CD4-positive, alpha-beta T cell treated with Interleukin-4 for 4 hours (primary cell): ENCODE measurements at places on chromosomes 2 and 18.
A peak's percentile ranks its signal among the peaks of the same experiment; 100 is the strongest.

- DNase-seq, result no peak
Observed at GRCh38 chr2:207546822-207547221, 17.1 kb downstream of the CREB1 start.

- DNase-seq, result no peak
Observed at GRCh38 chr18:37551249-37551648, 14.3 kb downstream of the CELF4 start.

DNA sequence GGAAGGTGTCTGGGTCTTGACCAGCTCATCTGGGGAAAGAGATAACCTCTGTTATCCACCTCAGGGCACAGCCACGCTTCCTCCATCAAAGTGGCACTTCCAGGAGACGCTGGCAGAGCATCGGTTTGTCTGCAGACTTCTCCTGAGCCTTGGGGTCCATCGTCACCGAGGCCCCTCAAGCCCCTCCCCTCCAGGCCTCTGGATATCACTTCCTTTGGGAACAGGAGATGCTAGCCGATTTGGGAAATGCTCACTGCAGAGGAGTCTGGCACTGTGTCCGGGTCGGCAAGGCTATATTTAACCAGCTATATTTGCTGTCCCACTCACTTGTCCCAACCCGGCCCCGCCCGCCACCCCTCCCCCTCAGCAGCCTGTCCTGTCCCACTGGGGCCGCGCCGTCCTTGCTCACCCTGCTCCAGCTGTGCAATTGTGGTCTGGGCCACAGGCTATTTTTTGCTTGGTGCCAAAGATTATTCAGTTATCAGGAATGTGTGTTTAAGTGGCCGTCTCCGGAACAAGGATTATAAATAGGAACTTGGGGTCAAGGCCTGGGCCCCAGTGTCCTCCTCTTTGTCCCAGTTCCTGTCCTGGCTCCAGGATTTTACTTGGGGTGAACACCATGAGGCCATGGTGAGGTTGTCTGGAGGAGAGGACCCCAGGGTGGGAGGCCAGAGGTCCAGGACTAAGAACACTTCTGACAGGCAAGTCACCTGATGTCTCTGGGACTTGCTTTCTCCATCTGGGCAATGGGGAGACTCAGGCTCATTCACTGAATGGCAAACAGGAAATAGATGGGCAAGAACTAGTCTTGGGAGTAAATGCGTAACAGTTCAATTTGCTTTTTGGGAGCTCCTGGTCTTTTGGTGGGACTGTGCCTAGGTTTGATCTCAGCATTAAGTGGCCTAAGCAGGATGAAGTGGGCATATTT is 263.6 kb downstream of the DYSF start:
- DNase-seq, result no peak

- no peak for DNase-seq
Observed at GRCh38 chr2:3654531-3655225, 3.3 kb upstream of the ALLC start.

DNA sequence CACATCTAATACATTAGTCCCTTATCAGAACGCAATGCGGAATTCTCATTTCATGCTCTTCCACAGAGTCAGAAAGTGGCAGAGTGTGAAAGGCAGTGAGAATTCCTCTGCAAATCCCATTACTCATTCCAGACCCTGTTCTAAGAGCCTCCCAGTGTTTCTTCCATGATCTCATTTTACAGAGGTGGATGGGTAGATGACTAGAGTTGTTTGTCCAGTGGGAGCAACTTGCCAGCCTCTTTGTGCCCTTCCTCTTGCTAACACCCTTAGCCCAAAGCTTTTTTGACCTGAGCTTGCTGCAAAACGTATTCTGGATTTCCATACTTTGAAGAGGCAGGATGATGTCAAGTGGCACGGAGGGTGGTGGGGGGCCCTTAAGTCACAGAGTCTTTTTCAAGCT is 467.7 kb upstream of the RGPD4 start:
- DNase-seq, result no peak

DNA sequence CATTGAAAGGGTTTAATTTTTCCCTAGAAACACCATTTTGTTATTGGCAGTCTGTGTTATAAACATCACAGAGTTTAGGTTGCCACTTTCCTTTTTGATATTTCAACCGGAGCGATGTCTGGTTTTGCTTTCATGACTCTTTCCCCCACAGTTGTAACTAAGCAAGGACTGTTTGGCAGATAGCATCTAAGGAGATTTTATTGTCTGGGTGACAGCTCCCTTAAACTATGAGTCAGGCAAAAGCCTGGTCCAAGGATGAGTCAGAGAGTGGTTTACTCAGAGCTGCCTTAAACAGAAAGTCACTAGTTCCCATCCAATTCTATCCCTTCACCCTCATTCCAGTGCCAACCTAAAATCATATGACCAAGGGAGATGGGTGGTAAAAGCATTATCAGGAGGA is 341.6 kb upstream of the VWC2L start:
- no peak for DNase-seq

GRCh38 chr2:38960609-38961320 is 71.1 kb downstream of the ARHGEF33 start:
- no peak for DNase-seq

DNA sequence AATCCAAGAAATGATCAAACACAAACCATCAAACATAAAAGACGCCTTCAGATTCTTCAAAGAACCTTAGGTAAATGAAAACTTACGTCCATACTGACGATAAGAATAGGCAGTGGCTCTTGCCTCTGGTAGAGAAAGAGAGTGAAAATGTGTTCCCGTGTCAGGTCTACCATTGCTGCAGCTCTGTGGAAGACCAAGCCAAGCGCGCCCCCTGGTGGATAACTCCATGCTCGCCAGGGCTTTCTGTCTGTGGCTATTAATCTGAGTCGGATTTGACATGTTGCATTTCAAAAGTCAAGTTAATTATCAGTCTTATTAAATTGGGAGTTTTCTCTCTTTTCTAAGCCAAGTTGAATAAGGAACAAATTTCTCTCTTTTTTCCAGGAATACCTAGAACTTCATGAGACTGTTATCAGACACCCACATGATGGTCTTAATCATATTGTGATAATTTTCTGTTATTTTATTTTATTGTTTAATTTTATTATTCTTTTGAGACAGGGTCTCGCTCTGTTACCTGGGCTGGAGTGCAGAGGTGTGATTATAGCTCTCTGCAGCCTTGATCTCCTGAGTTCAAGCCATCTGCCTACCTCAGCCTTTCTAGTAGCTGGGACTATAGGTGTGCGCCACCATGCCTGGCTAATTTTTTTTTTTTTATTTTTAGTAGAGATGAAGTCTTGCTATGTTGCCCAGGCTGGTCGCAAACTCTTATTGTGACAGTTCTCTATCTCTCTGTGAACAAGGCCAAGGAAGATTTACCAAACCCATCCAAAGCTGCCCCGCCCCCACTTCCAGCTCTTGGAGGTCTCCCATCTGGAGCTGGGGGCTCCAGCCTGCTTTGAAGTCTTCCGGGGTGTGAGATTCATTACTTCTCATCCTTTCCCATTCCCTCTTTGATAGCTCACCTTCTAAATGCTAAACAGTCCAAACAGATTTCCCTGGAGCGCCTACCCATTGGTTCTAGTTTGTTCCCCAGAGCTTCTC is 15.8 kb upstream of the ZAP70 start:
- DNase-seq, result peak; percentile 89

GRCh38 chr2:86661333-86661732 is 37.7 kb upstream of the RNF103 start:
- no peak for DNase-seq

- DNase-seq, result peak; percentile 35
Observed at GRCh38 chr2:68357605-68358337, 7.3 kb upstream of the PLEK start.

DNA sequence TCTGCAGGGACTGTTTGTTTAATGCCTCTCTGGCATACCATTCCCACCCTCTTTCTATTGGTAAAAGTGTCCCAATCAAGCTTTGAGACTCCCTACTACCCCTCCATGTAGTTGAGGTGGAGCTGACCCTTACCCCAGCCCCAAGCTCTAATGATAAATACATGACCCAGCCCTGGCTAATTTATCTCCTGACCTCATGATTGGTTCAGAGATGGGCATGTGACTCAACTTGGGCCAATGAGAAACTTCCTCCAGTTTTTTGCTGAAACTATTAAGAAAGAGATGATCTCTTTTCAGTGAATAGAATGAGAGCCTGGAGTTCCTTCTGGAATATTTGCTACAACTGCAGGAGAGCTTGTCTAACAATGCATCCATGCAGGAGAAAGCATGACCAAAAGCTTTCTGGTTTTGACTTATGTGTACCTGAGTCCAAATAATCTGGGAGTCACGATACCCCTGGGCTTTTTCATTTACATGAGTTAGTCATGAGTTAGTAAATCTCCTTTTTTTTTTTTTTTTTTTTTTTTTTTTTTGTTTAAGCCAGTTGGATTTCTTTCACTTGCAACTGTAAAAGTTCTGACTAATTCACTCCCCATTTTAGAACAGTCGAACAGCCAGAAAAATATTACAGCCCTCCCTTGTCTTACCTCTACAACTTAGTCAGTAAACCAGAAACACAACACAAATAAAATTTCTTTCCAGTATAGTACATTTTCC is 66.5 kb upstream of the TLK1 start:
- DNase-seq, result no peak

DNA sequence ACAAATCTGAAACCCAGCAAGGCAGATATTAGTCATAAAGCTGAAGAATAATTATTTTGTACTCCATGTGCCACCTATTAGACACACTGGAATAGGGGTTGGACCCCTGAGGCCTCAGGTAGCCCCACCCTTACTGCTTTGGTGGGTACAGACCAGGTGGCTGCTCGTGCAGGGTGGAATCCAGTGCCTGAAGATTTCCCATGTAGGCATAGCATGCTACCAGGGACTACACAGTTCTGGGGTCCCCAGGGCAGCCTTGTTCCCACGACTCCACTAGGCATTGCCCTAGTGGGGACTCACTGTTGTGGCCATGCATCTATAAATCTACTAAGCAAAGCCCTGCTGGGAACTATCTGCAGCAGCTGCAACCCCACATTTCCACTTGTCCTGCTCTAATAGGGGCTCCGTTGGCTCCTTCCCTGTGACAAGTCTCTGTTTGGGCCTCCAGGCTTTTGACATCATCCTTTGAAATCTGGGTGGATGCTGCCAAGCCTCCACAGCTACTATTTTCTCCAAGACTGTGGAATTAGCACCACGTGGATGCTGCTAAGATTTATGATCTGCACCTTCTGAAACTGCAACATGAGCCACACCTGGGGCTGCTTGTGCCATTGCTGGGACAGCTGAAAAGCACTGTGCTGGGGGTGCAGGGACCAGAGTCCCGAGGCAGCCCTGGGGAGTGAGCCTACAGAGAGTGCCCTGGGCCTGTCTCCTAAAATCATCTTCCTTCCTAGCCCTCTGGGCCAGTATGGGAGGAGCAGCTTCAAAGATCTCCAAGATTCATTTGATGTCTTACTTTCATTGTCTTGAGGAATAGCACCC is 303.8 kb downstream of the FSIP2 start:
- no peak for DNase-seq

- DNase-seq, result no peak
Observed at GRCh38 chr2:225017713-225018112, 24.6 kb downstream of the DOCK10 start.

DNA sequence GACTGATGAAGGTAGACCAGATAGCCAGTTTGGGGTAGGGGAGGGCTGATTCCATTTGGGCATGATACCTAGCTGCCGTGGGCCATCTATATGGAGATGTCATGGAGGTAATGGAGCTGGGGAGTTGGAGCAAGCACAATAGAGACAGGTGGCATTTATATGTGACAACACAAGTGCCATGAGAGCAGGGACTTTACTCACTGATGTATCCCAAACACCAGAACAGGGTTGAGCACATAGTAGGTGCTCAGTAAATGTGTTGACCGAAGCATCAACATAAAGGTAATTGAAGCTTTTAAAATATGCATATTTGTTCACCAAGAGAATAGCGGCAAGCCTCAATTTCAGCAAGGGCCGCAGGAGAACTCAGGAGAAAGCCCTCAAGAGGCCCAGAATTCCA is 15.0 kb downstream of the SLC30A3 start:
- DNase-seq, result no peak

- DNase-seq, result peak; percentile 0
Observed at GRCh38 chr2:97267411-97268074, 154.6 kb downstream of the ANKRD36 start.

GRCh38 chr2:144439993-144440392 is 79.9 kb downstream of the ZEB2 start:
- no peak for DNase-seq

- peak; percentile 25 for DNase-seq
Observed at GRCh38 chr2:213934560-213934959, 476.3 kb upstream of the VWC2L start.

GRCh38 chr18:71995904-71996465 is 548.2 kb downstream of the CBLN2 start:
- DNase-seq, result no peak

GRCh38 chr2:42244520-42244919 is 75.4 kb downstream of the EML4 start:
- DNase-seq, result peak; percentile 32

DNA sequence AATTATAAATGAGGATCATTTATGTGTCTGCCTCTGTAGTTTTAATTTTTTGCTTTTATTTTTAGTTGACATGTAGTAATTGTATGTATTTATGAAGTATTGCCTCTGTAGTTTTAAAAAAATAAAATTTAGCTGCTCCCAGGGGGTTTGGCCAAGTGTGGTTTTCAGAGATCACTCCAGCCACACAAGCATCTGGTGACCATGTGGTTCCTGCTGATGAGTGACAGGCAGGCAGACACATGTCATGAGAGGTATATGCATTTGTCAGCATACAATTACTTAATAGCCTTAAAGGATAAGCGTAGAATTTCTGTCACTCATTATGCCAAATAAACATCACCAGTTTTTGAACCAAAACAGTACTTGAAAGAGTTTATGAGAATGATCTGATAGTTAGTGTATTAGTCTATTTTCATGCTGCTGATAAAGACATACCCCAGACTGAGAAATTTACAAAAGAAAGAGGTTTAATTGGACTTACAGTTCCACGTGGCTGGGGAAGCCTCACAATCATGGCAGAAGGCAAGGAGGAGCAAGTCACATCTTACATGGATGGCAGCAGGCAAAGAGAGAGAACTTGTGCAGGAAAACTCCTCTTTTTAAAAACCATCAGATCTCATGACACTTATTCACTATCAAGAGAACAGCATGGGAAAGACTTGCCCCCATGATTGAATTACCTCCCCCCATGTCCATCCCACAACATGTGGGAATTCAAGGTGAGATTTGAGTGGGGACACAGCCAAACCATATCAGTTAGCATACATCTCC is 29.6 kb downstream of the MREG start:
- no peak for DNase-seq

DNA sequence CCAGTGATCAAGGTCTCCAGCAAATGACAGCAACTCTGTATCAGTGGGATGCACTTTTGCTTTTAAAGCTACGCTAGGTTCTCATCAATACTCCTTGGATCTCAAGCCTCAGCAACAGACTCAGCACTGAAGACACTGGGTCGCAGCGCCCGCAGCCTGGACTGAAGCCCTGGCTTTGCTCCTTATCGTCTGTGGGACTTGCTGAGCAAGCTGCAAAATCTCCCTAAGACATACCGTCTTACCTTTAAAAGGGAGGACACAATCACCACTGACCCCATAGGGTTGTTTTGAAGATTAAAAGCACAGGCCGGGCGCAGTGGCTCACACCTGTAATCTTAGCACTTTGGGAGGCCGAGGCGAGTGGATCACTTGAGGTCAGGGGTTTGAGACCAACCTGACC is 8.1 kb downstream of the CYB5A start:
- DNase-seq, result no peak
